ENCODE measurements at places on chromosomes 2 and 18. TPM values are rescaled to one million over a fixed set of nuclear protein-coding genes. Genes with fewer than 3 reads are reported as not detected.

DNA sequence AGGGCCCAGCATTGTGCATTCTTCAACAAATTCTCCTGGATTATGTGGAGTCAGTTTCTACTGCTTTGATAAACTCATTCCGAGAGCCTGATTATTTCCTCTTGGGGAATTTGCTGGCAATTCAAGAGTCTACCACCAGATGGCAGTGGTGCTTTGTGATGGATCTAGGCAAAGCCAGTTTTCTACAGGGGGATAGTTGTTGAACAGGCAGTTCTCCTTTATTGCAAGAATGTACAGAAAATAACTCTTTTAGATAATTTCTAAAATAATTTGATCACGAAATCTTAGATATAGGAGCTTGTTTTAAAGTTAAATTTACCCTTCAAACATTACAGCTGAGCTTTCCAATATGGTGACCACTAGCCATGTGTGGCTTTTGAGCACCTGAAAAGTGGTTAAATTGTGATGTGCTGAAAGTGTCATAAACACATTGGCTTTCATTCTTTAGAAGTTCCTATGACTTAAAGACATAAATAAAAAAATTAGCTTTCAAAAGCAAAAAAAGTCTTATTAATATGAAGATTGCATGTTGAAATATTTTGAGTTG lies 66.7 kb upstream of the HAAO start:
- H3K4me3 ChIP-seq: no peak overlapping the region
- H3K27ac ChIP-seq: no peak overlapping the region
- H3K4me1 ChIP-seq: peaks cover 53% of the 10 kb centered on the region

ALPG gene
- total RNA-seq: 0.03 TPM

DNA sequence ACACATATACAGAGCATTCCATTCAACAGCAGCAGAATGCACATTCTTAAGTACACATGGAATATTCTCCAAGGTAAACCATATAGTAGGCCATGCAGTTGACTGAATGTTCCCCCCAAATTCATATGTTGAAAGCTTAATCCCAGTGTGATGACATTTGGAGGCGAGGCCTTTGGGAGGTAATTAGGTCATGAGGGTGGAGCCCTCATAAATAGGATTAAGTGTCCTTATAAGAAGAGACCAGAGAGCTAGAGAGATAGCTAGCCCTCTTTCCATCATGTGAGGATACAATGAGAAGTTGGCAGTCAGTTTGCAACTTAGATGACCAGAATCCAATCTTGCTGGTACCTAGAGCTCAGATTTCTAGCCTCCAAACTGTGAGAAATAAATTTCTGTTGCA lies 27.6 kb downstream of the TMEM185B start:
- no peak for DNase-seq
- H3K36me3 ChIP-seq: no peaks in the 10 kb centered on the region
- no peak overlapping the region for H3K27ac ChIP-seq
- no peak overlapping the region for H3K4me3 ChIP-seq
- no peaks in the 10 kb centered on the region for H3K4me1 ChIP-seq
- no peaks in the 10 kb centered on the region for H3K27me3 ChIP-seq

GRCh38 chr2:154974041-154974440 lies 275.5 kb downstream of the KCNJ3 start:
- no peaks in the 10 kb centered on the region for H3K4me1 ChIP-seq
- no peak overlapping the region for H3K4me3 ChIP-seq
- no peaks in the 10 kb centered on the region for H3K27me3 ChIP-seq

GRCh38 chr2:238158509-238159070 lies at the start of gene ERFE:
Gene ERFE, plus strand, starts transcription at chr2:238158970. Its CDS starts 38 bp downstream, at chr2:238159008.
- peaks cover 16% of the 10 kb centered on the region for H3K4me1 ChIP-seq
- H3K27ac ChIP-seq: no peak within 1 kb of the TSS
- no peaks in the 10 kb centered on the region for H3K36me3 ChIP-seq
- no peak for DNase-seq
- peak within 1 kb of the TSS; percentile 45 for H3K4me3 ChIP-seq

GRCh38 chr2:18961991-18962421 lies 372.6 kb upstream of the NT5C1B start:
- H3K4me1 ChIP-seq: no peaks in the 10 kb centered on the region
- H3K27me3 ChIP-seq: no peaks in the 10 kb centered on the region
- H3K4me3 ChIP-seq: no peak overlapping the region
- no peak for DNase-seq
- no peak overlapping the region for H3K27ac ChIP-seq

GRCh38 chr2:66461001-66461663 lies 26.2 kb downstream of the MEIS1 start:
- H3K36me3 ChIP-seq: peaks cover 8% of the 10 kb centered on the region
- H3K27me3 ChIP-seq: no peaks in the 10 kb centered on the region
- no peak for DNase-seq
- no peaks in the 10 kb centered on the region for H3K4me1 ChIP-seq
- no peak overlapping the region for H3K27ac ChIP-seq

DNA sequence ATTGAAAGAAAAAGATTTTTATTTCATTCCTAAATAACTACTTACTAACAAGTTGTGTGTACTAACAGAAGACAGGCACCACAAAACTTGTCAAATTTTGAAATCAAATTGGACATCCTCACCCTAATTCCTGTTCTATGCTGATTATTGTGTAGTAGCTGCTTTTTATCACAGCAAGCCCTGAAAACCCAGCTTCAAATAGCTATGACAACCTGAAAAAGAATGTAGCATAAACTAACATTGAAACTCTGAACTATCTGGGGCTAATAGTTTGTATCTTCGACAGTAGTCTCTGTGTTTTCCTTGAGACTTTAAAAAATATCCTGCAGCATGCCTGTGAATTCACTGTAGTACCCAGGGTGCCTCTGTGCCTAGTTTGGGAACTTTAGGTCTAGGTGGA lies 122.6 kb downstream of the WDPCP start:
- no peaks in the 10 kb centered on the region for H3K36me3 ChIP-seq
- no peak overlapping the region for H3K27ac ChIP-seq
- no peaks in the 10 kb centered on the region for H3K27me3 ChIP-seq
- no peak for DNase-seq
- H3K4me3 ChIP-seq: no peak overlapping the region

- H3K27ac ChIP-seq: no peak overlapping the region
- H3K36me3 ChIP-seq: peaks cover 25% of the 10 kb centered on the region
- no peak overlapping the region for H3K4me3 ChIP-seq
- H3K27me3 ChIP-seq: no peaks in the 10 kb centered on the region
- H3K4me1 ChIP-seq: no peaks in the 10 kb centered on the region
Observed at GRCh38 chr2:98543842-98544241, 64.5 kb downstream of the COA5 start.

SLC35F6 gene
- total RNA-seq: 55.2 TPM

- no peaks in the 10 kb centered on the region for H3K4me1 ChIP-seq
- DNase-seq: no peak
- H3K4me3 ChIP-seq: no peak overlapping the region
- H3K27me3 ChIP-seq: peaks cover 11% of the 10 kb centered on the region
- no peaks in the 10 kb centered on the region for H3K36me3 ChIP-seq
- no peak overlapping the region for H3K27ac ChIP-seq
Observed at GRCh38 chr2:105697781-105698449, 46.8 kb upstream of the NCK2 start.

DNA sequence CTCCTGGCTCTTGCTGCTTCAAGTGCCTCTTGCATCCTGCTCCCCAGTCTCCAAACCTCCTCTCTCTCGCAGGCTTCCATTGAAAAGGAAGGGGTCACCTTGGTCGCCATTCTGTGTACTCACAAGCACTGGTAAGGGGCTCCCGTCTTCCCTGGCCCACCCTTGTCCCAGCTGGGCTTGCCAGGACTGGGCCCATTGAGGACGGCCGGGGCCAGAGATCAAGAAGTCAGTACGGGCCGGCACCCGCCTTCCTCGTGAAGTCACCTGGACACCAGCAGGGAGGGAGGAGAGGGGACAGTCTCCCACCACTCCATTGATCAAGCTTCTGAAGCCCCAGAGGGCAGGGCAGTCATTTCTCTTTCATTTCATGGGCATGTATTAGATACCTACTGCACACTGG lies 16.0 kb upstream of the CATIP start:
- H3K36me3 ChIP-seq: no peaks in the 10 kb centered on the region
- H3K4me3 ChIP-seq: no peak overlapping the region
- no peak for DNase-seq
- H3K27me3 ChIP-seq: no peaks in the 10 kb centered on the region

DNA sequence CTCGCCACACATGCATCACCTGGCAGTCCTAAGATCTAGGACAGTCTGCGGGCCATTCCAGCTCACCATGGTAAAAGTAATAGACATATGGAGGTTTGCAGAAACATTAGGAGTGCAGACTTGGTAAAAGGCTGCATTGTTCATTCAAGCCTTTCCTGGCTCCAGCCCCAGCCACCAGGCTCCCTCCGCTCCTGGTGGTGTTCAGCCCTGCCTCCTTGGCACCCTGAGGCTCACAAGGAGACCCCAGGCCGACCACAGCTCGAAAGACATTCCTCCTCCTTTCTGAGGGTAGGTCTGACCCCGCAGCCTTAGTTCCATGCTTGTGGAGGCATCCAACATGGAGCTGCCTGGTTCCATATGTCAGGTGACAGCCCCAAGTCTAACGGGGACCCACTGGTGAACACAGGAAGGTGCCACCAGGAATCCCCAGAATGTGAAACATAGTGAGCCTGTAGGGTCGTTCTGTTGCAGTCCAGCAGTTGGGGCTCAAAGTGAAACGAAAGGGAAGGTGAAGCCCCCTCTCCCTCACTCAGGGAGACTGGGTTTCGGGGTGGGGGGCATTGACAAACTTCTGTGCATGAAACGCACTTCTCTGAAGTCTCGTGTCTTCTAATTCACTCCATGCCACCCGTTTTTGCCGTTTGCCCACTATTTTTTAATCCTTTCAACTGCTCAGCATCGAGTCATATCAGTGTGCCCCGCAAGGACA lies 5.0 kb upstream of the SP100 start:
- peaks cover 32% of the 10 kb centered on the region for H3K4me1 ChIP-seq
- DNase-seq: no peak
- H3K4me3 ChIP-seq: peak overlapping the region; percentile 58
- H3K36me3 ChIP-seq: no peaks in the 10 kb centered on the region
- H3K27me3 ChIP-seq: no peaks in the 10 kb centered on the region

CRYGA gene
- total RNA-seq: not detected

KLHL41 gene
- not detected for total RNA-seq

DNA sequence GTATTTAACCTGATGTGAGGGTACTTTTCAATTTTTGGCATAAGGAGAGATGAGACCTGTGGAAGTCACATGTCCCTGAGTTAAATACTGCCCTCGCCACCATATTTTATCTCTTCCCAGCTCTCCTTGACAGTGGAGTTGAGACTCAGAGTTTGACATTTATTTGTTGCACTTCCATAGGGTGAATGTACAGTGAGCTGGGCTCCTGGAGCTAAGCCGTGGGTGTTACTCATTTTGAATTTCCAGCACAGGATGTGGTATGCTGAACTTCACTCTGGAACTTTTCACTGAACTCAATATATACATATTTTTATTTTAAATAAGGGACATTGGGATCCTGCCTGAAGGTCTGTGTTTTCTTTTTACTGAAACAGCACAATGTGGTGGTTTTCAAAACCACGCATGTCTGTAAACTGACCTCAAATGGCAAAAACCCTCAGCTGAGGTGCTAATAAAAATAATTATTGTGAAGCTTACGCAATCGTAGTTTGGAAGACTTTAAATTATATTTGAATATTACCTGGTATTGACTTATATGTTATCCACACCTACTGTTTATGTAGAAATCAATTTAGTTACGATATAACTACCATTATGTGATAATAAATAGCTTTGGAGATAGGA lies 12.1 kb downstream of the RNF144A start:
- H3K4me1 ChIP-seq: no peaks in the 10 kb centered on the region
- DNase-seq: no peak
- H3K27ac ChIP-seq: no peak overlapping the region
- H3K36me3 ChIP-seq: no peaks in the 10 kb centered on the region
- no peaks in the 10 kb centered on the region for H3K27me3 ChIP-seq

- H3K27ac ChIP-seq: no peak overlapping the region
- H3K27me3 ChIP-seq: no peaks in the 10 kb centered on the region
- H3K4me3 ChIP-seq: no peak overlapping the region
- no peak for DNase-seq
Observed at GRCh38 chr2:216683846-216684245, 11.5 kb downstream of the IGFBP5 start.

FAM110C gene
- not detected for total RNA-seq

ANKRD44 gene
- total RNA-seq: 8.4 TPM

CACNB4 gene
- total RNA-seq: not detected

CLEC4F gene
- total RNA-seq: not detected

DNA sequence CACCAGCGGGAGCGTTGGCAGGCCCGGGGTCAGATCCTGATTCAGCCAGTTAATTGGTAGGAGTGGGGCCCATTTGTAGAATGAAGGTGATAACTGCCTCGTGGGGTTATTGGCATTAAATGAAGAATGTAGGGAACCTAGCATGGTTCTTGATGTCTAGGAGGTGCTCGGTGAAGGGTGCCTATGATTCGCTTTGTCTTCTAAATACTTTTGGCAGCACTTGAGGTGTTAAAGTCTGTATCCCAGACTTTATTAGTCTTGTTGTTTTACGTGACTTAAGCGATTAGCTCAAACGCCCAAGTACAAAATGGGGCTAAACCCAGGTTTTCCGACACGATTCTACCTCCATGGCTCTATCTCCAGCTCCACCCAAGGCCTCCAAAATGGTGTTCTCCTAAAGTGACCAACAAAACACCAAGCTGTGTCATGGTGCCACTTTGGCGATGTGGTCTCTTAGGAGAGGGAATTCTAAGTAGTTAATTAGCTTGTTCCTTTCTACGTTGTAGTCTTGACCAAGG lies 980 bp upstream of the PPP4R1 start:
- no peak for DNase-seq
- no peaks in the 10 kb centered on the region for H3K27me3 ChIP-seq
- peaks cover 27% of the 10 kb centered on the region for H3K36me3 ChIP-seq
- peaks cover 60% of the 10 kb centered on the region for H3K4me1 ChIP-seq
- peak overlapping the region; percentile 76 for H3K4me3 ChIP-seq

DNA sequence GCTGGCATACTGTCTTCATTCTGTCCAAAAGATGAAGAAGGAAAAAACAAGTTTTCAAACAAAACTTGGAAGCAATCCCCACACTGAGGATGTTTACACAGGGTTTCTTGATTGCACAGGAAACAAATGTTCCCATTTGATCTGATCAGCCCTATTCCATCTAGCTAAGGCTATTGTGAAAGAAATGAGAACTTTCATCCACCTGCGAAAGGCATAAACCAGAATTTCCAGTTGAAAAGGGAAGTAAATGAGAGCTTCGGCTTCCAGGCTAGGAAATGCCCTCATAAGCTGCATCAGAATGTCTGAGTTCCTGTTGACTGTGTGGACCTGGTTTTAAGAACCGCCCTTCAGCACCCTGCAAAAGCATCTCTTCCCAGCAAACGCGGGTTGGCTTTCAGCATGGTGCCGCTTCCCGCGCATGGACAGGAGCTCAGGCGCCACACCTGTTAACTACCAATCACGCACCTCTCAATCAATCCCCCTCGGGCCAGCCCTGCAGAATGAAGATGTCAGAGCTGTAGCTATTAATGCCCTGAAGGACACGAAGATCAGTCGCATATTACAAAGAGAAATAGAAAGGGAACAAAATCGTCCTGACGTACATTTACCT lies 850.4 kb downstream of the GALR1 start:
- H3K27ac ChIP-seq: no peak overlapping the region
- no peak overlapping the region for H3K4me3 ChIP-seq
- no peaks in the 10 kb centered on the region for H3K27me3 ChIP-seq
- DNase-seq: no peak
- no peaks in the 10 kb centered on the region for H3K36me3 ChIP-seq

GRCh38 chr2:121046335-121046734 lies 238.7 kb downstream of the TFCP2L1 start:
- H3K36me3 ChIP-seq: no peaks in the 10 kb centered on the region
- H3K4me1 ChIP-seq: no peaks in the 10 kb centered on the region
- no peak overlapping the region for H3K27ac ChIP-seq
- H3K4me3 ChIP-seq: no peak overlapping the region

All from SJSA1 (cell line).